Stimulated activated CD4-positive, alpha-beta T cell treated with anti-CD3 and anti-CD28 coated beads, Interleukin-12 subunit alpha, Interleukin-12 subunit beta, amount 100 ng/mL, for 4 hours (primary cell): ENCODE measurements at places on chromosomes 6 and 20.

DNA sequence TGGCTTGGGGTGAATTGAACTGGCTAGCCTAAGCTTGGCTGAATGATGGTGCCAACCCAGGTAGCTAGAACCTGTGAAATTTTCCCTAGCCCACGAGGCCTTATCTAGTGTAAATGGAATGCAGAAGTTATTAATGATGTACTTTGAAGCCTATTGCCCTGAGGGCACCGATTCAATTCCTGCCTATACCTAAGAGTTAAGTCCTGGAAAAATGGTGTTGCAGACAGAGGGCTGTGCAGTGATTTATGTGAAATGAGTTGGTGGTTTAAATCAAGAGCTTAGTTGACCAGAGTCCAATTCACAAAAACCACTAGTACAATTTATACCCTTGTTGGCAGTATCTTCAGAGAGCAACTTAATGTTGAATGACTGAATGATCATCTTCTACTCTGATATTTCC lies 373.8 kb upstream of the JAG1 start:
- no peak for DNase-seq

GRCh38 chr20:50516180-50516934 lies 6.2 kb downstream of the PTPN1 start:
- no peak for DNase-seq

DNA sequence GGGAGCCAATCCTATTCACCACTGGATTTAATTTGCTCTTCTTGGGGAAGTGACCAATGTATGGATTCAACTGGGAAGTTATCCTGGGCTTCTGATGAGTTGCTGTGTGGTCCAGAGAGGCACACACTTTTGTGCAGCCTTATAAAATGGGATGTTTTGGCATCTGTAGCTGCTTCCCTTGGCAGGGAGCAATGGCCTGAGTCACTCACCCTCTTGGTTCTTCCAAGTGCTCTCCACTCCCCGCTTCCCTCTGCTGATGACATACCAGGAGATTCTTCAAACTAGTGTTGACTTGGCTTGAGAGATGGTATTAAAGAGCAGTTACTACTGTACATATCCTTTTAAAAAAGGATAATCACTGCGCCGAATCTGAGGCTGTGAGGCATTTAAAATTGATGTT lies 105.8 kb downstream of the JARID2 start:
- no peak for DNase-seq

GRCh38 chr6:140069576-140069975 lies 695.1 kb upstream of the CITED2 start:
- no peak for DNase-seq

DNA sequence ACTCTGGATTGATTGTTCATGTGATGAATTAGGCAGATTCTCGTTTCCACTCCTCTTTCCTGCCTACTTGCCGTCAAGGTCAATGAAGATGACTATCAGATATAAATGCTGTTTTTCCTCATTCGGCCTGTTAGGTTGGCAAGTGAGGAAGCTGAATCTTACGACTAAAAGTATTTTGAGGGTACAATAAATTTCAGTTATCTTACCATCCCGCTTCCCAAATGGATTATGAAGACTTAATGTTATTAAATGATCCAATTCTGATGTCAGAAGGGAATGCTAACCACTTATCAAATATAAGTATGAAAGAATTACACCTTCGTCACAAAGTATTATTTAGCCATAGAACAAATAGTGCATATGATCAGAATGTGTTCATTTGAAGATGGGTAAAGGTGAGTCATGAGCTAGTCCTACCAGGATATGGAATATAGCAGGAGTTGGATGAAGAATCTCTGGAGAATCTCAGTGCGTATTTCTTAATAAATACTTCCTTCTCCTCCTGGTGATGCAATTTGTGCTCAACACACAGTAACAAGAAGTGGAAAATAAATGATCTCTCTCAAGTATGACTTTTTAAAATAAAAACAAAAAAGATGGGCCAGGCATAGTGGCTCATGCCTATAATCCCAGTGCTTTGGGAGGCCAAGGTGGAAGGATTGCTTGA lies 4.6 kb downstream of the GPLD1 start:
- DNase-seq = no peak

DNA sequence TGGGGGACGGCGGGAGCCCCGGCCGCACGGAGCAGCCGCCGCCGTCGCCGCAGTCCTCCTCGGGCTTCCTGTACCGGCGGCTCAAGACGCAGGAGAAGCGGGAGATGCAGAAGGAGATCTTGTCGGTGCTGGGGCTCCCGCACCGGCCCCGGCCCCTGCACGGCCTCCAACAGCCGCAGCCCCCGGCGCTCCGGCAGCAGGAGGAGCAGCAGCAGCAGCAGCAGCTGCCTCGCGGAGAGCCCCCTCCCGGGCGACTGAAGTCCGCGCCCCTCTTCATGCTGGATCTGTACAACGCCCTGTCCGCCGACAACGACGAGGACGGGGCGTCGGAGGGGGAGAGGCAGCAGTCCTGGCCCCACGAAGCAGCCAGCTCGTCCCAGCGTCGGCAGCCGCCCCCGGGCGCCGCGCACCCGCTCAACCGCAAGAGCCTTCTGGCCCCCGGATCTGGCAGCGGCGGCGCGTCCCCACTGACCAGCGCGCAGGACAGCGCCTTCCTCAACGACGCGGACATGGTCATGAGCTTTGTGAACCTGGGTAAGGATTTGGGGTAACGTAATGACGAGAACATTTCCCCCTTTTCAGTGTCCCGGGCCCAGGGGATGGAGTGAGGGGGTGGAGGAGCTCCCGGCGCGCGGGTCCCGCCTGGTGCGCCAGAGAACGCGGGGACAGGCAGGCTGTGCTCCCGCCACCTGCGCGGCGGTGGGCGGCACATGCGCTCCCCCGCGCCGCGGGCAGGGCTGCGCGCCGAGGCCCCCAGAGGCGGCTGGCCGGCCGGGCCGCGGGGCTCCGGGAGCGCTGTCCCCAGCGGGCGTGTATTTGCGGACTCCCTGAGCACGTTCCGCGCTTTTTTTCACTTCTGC lies 1.4 kb downstream of the BMP6 start:
- DNase-seq = peak; percentile 1

- DNase-seq = no peak
Measured at GRCh38 chr6:15079288-15079817, 166.5 kb upstream of the JARID2 start.

GRCh38 chr6:72930556-72931132 lies 294.7 kb downstream of the KHDC1L start:
- DNase-seq = no peak

- DNase-seq = no peak
Measured at GRCh38 chr6:56033401-56033800, 158.0 kb upstream of the BMP5 start.

- no peak for DNase-seq
Measured at GRCh38 chr6:157853018-157853805, 30.2 kb downstream of the SNX9 start.

DNA sequence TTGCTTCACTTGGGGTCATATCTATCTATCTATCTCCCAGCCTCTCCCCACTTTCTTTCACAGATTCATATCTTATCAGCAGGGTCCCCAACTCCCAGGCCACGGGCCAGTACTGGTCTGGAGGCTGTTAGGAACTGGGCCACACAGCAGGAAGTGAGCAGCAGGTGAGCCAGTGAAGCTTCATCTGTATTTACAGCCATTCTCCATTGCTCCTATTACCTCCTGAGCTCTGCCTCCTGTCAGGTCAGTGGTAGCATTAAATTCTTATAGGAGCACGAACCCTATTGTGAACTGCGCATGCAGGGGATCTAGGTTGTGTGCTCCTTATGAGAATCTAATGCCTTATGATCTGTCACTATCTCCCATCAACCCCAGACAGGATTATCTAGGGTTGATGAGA lies 14.8 kb upstream of the TAB2 start:
- no peak for DNase-seq

- no peak for DNase-seq
Measured at GRCh38 chr20:10313701-10314100, 95.1 kb downstream of the SNAP25 start.

DNA sequence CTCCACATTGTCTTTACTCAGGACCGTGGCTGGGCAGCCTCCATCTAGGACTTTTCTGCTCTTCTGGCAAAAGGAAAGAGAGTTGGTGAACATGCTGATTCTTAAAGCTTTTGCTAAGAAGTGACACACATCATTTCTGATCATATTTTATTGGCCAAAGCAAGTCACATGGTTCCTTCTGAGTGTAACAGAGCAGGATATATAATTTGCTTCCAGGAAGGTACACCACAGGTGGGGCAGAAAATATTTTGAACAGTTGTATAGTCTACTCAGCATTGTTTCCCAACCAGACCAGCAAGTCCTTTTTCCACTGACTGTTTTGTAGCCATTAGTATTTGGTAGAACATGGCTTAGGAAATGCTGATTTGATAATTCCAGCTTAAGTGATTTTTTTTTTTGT lies 73.5 kb downstream of the AKAP7 start:
- no peak for DNase-seq

DNA sequence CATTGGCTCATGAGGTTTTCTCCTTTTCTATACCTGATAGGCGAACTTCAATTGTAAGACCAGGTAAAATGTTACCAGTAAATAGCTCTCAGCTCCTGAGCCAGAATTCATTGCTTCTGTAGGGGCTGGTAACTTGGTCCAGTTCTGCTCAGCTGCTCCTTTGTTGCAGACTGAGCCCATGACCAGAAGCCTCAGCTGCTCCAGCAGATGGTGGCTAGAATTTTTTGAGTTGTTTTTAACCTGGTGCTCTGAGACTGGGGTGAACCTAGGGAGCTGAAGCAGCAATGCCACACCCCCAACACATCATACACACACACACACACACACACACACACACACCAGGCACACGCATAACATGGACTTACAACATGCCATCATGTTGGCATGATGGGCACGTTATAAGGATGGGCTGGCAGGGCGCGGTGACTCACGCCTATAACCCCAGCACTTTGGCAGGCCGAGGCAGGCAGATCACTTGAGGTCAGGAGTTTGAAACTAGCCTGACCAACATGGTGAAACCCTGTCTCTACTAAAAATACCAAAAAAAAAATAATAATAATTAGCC lies 103.1 kb downstream of the QRSL1 start:
- DNase-seq = no peak

DNA sequence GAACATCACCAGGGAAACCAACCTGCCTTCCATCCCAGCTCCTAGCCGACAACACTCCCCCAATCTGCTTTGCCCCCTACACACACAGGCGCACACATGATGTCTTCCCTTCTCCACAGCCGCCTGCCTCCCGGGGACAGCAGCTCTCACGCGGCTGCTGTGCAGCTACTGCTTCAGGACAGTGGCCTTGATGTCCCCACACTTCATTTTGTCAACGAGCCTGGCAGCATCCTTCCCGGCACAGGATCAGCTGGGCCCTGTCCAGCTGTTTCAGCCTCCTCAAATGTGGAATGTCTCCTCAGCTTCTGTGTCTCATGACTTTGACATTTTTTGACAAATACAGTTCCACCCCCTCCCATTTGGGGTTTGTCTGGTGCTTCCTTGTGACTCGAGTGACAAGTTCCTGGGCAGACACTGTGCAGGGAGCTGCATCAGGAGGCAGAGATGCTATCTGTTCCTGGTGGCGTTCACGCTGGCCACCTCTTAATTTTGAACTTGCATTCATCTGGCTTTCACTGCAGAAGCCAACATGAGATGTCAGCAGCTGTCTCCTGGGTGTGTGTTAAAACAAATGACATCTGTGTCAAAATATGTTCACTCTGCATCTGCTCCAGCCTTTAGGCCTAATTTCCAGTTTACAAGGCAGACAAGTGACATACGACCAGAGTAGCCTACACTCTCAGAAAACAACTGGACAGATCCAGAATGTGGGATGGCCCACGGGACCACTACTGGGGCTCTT lies 57.2 kb downstream of the GINS1 start:
- no peak for DNase-seq

GRCh38 chr20:49809803-49810359 lies 2.7 kb upstream of the SLC9A8 start:
- DNase-seq = no peak

GRCh38 chr20:32647606-32648005 lies 26.1 kb downstream of the C20orf203 start:
- DNase-seq = no peak

DNA sequence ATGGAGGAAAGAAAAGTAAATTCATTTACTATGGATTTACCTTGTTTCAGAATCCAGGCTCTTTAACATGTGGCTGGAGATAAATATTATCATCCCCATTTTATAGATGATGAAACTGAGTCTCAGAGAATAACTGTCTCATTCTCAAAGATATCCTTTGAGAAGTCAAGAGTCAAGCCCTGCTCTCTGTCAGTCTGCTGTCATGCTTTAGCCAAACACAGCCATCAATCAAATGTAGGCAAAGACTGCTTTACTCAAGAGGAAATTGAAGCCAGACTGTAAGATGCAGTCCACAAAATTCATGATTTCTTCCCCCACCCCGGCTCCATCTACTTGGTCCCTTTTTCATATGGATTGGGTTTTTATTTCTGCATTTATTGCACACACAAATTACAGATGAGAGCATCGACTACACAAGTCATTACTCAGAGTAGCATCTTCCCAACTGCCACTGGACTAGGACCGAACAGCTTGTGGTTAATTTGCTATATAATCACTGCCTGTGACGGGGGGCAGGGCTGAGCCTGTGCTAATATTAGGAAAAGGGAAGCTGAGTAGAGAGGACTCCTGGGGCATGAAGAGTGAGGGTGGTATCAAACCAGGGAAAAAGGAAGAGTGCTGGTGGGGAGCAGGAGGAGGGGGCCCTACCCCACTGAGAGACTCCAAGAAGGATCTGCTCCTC lies 102.7 kb upstream of the TOP1 start:
- DNase-seq = no peak

- DNase-seq = no peak
Measured at GRCh38 chr6:107713563-107713962, 110.5 kb downstream of the SCML4 start.

- DNase-seq = no peak
Measured at GRCh38 chr6:166343150-166343487, 774 bp upstream of the SFT2D1 start.

GRCh38 chr6:91447081-91447480 lies 860.2 kb upstream of the MAP3K7 start:
- DNase-seq = no peak

DNA sequence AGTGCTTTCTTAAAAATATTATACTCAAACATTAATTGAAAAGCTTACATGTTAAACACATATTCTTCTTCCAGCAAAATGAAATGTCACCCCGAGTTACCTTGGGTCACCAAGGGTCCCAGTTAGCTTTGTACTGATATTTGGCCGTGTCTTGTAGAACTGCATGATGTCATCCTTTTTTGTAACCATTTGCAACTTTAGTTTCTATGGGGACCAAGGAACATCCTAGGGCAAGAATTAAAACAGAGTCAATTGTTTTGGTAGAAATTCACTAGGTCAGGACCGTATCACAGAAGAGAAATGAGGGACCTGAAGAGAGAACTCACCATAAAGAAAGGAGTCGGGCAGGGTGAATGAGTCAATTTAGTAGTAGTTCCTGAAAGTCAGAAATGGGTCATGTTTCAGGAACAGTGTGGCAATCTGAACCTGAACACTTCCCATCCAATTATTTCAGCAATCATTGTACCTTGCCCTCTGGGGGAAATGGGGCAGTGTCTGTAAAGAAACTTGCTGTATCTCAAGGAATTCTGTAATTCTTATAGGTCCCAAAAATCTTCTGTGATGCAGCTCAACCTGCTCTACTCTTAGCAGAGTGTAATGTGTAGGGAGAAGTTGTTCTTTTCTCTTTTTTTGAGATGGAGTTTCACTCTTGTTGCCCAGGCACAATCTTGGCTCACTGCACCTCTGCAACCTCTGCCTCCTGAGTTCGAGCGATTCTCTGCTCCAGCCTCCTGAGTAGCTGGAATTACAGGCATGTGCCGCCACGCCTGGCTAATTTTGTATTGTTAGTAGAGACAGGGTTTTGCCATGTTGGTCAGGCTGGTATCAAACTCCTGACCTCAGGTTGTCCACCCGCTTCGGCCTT lies 5.3 kb upstream of the AKAP7 start:
- DNase-seq = no peak

GRCh38 chr6:13044896-13045295 lies 283.4 kb downstream of the TBC1D7 start:
- no peak for DNase-seq
